ENCODE measurements at places on chromosomes 13 and 19.

DNA sequence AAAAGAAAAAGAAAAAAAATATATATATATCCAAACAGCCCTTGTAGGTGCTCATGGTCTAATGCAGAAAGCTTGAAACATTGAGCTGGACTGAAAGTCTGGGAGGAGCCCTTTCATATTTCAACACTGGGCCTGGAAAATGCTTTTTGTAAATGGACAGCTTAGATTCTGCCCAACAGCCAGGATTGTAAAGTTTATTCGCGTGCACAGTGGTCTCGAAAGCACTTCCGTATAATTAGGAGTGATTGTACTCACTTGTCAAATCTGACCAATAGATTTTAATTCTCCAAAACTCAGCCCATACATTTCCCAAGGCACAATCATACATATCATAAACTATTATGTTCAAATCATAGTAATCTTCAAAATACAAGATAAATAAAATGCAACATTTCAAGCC, 260.1 kb downstream of the COL4A1 start:
- DNase-seq, result no peak

DNA sequence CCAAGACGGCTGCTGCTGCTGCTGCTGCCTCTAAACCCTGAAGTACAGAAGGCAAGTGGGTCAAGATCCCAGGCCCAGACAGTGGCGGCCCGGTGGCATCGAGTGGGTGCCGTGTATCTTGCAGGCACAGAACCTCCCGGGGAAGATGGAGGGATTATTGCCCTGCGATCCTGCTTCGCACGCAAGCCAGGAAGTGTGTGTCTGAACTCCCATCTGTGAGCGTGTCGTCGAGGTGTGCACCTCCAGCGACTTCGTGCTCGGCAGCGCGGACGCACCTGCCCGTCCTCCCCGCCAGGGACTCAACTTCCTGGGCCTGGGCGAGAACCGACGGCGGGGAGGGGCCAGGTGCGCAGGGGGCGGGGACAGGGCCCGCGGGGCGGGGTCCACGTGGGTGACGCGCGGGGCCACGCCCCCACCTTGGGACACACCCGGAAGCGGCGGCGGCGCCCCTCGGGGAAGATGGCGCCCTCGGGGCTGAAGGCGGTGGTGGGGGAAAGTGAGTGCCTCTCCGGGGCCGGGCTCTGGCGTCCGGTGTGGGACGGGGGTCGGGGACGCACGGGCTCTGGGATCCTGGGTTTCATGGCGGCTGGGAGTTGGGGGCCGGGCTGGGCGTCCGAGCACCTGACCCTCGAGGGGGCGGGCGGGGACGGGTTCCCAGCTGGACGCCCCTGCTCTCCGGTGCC, at the start of gene STXBP2:
Gene STXBP2 (plus strand): TSS at position 420 of the 683 bp plus-strand sequence. CDS start 40 bp downstream, at position 460.
- peak; percentile 85 for DNase-seq

DNA sequence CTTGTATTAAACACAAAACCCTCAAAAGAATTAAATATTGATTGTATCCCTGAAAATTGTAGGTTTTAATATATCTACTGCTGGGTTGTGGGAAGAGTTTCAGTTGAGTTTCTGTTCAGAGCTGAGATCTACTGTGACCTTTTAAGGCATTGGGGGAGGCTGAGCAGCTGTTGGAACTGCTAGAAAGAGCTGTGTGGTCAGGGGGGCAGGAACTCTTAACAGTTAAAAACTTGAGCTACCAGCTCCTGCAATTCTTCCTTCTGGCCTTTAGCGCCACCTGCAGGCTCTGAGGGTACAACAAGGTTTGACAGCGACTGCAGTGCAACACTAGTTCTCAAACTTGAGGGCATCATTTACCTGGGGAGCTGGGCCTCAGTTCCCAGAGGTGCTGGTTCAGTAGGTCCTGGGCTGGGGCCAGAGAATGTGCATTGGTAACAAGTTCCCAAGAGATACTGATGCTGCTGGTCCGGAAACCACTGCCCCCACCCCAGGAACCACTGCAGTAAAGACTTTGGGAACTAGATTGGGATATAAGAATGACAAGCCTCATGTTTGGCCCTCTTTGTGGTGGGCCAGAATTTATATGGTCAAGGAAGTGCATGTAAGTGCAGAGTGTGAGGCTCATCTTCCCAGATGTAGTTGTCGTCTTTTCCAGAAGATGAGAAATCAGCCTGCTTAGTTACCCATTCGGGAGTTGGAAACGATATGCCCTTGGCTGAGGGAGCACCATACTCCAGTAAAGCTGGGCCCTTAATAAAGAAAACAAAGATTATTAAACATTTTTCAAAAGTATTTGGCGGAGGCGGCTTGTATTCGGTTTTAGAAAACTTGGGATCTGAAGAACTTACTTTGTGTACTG, 2.6 kb downstream of the RNASEH2B start:
- peak; percentile 81 for DNase-seq

- peak; percentile 41 for DNase-seq
Measured at GRCh38 chr19:1133471-1133929, 29.7 kb downstream of the GPX4 start.

DNA sequence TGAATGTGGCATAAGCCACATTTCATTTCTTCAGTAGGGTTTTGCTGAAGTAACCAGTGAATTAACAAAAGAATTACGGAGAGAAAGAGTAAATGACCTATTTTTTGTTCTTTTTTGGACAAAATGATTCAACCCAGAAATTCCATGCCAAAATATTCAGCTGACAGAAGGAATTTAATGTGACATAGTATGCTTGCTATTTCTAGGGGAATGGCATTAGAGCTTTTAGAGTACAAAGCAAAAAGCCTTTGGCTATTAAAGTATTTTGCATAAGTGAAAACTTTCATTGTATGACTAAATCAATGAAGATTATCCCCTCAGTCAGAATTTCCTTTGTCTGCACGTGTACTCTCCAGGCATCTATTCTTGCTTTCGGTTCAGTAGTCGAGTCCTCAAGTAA, 465.3 kb downstream of the COG6 start:
- no peak for DNase-seq
